ENCODE measurements at places on chromosomes 2 and 18. TPM values are rescaled to one million over a fixed set of nuclear protein-coding genes. Genes with fewer than 3 reads are reported as not detected.

GRCh38 chr2:204250692-204251091 is 294.6 kb upstream of the PARD3B start:
- no peak for DNase-seq

- DNase-seq, result no peak
Measured at GRCh38 chr18:79397247-79397829, 1.6 kb downstream of the NFATC1 start.

DNA sequence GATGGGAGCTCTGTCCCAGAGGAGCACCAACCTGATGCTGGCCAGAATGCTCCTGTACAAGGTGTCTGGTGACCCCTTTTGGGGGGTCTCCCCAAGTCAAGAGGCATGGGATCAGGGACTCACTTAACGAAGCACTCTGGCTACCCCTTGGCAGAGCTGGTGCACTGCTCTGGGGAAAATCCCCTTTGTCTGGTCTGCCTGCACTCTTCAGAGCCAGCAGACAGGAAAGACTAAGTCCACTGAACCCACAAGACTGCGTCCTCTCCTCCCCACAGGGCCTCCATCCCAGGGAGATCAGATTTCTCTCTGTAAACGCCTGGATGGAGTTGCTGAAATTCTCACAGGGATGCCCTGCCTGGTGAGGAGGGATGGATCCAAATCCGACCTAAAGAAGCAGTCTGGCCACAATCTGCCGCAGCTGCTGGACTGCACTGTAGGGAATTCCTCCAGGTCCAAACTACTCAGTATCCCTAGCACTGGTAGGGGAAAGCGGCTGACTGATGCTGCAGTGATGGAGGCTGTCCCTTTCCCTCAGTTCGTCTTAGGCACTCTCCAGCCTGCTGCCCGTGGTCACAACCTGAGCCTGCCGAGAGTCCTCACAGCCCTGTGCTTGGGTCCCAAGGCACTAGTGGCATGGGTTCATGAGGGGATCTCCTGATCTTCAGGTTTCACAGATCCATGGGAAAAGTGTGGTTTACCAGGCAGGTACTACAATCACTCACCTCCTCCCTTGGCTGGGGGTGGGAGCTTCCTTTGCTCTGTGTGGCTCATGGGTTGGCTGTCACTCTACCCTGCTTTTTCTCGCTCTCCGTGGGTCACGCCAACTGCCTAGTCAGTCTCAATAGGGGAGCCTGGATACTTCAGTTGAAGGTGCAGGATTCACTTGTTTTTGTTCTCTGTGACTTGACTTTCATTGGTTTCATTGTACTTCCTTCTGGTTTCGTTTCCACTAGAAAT is 98.6 kb downstream of the SLC4A10 start:
- no peak for DNase-seq

GRCh38 chr2:62040926-62041325 is 135.5 kb downstream of the COMMD1 start:
- no peak for DNase-seq

GRCh38 chr2:190126798-190127197 is 64.3 kb upstream of the MSTN start:
- DNase-seq, result no peak

Gene ADCYAP1
- not detected for total RNA-seq

Gene IL1F10
- not detected for total RNA-seq

All from foreskin keratinocyte (primary cell).